ENCODE measurements at places on chromosomes 6 and 20.

DNA sequence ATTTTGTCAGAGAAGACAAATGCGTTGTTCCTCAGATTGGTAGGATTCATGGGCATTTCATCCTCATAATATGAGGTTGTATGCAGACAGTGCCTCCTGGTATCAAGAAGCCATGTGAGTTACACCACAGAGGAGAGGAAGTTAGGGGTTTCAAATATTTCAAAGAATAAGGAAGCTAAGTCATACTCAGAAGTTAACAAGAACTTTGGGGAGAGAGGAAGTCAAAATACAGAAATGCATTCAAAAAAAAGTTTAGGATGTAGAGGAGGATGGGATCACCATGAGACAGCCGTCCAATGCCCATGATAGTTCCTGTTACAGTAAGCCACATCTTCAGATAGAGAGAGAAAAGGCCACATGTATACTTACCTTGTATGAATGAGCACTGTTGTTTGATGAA lies 22.3 kb downstream of the HLA-DOB start:
- no peak for DNase-seq

DNA sequence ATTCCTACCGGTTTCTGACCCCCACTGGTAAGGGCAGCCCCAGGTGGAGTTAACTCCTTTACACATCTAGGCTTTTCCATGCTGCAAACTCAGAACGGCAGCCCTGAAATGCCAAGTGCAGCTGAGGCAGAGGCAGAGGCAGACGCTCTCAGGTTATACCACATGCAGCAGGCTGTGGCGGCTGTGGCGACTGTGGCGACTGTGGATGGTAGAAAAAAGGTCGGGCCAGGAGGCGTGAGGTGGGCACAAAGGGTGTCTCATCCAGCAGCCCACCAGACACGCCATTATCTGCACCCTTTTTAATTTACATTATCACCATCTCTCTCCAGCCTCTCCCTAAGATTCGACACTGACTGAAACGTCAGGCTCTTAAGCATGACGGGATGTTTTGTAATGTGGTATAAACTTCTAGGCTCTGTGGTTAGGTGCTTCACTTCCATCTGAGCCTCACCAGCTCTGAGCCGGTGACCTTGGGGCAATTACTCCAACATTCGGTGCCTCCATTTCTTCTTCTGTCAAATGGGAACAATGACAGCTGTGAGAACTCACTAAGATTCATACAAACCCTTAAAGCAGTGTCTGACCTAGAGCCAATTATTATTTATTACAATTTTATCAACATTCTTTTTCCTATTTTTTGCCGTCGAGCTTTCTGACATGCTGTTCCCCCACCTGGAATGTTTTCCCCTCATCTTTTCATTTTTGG lies 8.2 kb downstream of the KIZ start:
- DNase-seq = no peak

DNA sequence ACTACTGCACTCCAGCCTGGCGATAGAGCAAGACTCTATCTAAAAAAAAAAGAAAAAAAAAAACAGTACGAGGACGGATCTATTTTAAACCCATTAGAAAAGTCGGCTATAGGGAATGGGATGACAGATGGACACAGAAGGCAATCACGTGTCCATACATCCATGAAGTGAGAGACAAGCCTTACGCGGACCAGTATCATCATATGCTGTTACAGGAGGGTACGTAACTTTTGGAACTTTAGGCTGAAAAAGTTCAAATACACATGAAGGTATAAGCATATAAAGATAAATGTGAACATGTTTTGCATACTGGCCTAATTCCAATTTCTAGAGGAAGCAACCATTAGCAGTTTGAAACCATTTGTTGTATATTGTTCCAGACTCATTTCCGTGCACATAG lies 109.8 kb upstream of the EXOC2 start:
- no peak for DNase-seq

DNA sequence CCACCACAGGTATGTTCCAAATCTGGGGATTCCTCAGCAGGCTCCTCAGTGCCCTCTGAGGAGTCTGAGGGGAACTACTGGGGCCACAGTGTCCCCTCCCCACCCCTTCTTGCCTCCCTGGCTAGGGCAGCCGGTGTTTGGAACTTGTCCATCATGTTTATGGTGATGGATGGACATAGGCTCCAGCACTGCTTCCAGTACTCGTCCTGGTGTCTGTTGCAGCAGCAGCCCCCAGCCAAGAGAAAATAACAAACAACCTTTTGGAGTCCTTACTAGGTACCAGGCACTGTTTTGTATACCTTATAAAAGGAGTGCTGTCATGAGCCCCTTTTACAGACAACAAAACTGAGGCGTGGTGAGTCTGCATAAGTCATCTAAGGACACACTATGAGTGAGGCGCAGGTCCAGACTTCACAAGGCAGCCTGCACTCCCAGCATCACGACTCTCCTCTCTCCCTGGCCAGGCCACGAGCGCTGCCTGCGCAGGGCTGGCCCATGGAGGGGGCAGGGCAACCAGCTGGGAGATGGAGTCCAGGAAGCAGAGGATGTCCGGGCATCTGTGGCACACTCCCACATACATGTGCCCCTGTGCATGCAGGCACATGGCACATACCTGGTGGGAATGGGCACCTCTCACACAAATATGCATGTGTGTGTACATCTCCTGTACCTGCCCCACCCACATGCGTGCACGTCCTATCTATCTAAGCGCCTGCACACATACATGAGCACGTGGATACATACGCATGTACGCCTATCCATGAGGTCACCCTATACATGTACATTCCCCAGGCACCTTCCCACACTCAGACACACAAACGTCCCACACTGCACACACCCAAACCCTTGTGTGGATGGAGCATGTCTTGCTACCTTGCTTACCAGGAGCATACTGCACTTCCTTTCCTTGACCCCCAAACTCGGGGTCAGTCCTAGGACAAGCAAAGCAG lies 152.7 kb downstream of the VEGFA start:
- no peak for DNase-seq

- DNase-seq = no peak
These were observed 481.5 kb upstream of the JAG1 start for GRCh38 chr20:11155156-11155756.
